ENCODE measurements at places on chromosomes 1 and 21.

GRCh38 chr1:211825980-211826379, 4.6 kb downstream of the LPGAT1 start:
- no peak for DNase-seq

GRCh38 chr21:45542667-45543370, 579 bp upstream of the SLC19A1 start:
- no peak for DNase-seq

DNA sequence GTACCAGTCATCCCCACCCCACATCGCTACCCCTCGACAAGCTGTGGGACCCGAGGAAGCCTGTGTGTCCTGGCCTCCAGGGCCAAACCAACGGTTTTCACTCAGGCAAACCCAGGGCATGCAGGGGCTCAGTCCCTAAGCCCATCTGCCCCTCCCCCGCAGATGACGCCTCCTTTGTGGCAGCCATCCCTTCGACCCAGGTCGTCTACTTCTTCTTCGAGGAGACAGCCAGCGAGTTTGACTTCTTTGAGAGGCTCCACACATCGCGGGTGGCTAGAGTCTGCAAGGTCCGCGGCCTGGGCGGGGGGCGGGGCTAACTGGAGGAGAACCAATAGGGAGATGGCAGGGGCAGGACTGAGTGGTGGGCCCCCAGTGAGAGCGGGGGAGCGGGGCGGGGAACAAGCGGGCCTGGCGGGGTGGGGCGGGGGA, 7.4 kb downstream of the SEMA4A start:
- DNase-seq = no peak

DNA sequence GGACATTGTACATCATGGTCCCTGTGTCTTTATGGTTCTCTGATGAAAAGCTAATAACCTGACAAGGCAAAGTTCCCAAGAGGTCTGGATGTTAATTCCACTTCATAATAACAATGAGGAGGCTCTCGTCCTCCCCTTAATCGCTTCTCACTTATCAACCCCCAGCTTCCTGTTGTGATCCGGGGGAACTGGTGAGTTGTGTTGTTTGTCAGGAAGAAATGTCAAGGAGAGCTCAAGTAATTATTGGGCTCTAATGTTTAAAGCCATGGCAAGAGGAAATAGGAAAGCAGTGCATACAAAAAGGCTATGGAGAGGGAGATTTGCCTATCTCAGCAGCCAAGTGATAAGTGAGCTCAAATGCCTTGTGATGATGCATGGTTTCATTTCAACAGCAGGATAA, 42.8 kb upstream of the RASAL2 start:
- DNase-seq = no peak

GRCh38 chr1:19066248-19066873, 109.9 kb upstream of the IFFO2 start:
- no peak for DNase-seq

GRCh38 chr21:37337831-37338230, 28.7 kb upstream of the DYRK1A start:
- no peak for DNase-seq

GRCh38 chr1:111961016-111961415, 28.5 kb downstream of the KCND3 start:
- no peak for DNase-seq

GRCh38 chr1:40183055-40183710, 22.0 kb downstream of the RLF start:
- no peak for DNase-seq

GRCh38 chr1:157364612-157365011, 187.7 kb downstream of the FCRL5 start:
- DNase-seq = no peak

DNA sequence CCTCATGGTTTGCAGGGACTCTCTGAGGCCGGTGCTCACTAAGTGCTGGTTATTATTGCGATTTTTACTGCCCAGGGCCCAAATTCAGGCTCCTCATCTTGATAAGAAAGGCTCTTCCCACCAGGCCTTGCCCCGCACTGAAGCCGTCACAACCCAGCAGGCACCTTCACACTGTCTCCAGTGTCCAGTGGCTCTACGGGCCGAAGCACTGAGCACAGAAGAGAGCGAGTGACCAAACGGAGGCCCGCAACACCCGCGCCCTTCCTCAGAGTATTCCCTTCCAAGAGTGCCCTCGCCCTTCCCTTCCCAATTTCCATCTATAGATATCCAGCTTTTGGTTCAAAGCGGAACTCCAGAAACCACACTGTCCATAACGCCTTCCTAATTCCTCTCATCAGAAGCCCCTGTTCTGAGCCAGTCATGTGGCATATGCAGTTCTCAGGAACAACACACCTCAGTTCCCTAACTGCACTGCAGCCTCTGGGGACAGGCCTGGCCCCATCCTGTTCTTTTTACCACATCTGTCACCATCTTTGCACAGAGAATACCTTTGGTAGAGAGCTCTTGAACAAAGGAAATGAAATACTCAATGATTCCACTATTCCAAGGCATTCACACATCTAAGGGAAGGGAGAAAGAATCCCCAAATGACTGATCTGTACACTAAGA, 15.1 kb downstream of the FALEC start:
- DNase-seq = no peak

GRCh38 chr1:20138961-20139550, at the start of gene PLA2G2F:
TSS of gene PLA2G2F (plus strand) at chr1:20139323. CDS start at chr1:20139428, 105 bp downstream.
- DNase-seq = no peak

DNA sequence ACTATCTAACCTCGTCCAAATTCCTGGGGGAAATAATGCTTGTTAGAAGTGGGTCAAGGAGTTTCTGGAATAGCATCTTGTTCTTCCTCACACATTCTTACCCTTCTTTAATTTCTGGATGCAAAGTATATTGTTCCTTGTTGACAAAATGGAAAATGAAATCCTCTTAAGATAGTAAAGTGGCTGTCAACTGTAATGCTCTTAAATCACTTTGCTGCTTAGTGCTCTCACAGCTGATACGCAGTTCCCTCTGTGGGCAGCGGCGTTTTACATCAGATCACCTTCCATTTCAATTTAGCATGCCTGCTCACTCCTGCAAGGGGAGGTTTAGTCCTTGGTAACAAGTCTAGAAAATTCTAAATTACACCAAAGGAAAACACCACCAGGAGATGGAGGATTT, 113.1 kb downstream of the DNM3 start:
- DNase-seq = no peak

- no peak for DNase-seq
Measured at GRCh38 chr1:207495801-207496792, at the start of gene CR1. TSS of gene CR1 (plus strand) at chr1:207496157. CDS start at chr1:207496268, 111 bp downstream.

- DNase-seq = no peak
Measured at GRCh38 chr1:26274801-26275425, 5.0 kb upstream of the SH3BGRL3 start.

- DNase-seq = no peak
Measured at GRCh38 chr1:35544976-35545375, 12.2 kb downstream of the KIAA0319L start.

GRCh38 chr1:202411422-202411821, 62.9 kb downstream of the PPP1R12B start:
- no peak for DNase-seq

DNA sequence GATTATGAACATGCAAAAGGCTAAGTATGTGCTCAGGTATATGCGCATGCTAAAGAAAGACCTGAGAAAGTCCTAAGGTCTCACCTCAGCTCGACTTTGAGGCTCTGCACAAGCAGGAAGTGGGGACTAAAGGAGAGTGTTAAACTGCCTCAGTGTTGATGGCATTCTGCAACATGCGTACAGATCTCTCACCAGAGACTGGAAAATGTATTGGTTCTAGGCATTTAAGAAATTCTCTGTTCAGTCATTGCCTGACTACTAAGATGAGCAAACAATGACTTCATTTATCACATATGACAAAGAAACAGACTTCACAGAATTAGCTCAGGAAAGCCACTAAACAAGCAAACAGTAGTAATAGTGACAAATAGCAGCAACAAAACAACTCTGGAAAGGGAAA, 90.8 kb downstream of the USH2A start:
- no peak for DNase-seq

- DNase-seq = no peak
Measured at GRCh38 chr1:91346824-91347223, 57.8 kb downstream of the HFM1 start.

- no peak for DNase-seq
Measured at GRCh38 chr1:227328405-227329019, 10.2 kb upstream of the CDC42BPA start.

DNA sequence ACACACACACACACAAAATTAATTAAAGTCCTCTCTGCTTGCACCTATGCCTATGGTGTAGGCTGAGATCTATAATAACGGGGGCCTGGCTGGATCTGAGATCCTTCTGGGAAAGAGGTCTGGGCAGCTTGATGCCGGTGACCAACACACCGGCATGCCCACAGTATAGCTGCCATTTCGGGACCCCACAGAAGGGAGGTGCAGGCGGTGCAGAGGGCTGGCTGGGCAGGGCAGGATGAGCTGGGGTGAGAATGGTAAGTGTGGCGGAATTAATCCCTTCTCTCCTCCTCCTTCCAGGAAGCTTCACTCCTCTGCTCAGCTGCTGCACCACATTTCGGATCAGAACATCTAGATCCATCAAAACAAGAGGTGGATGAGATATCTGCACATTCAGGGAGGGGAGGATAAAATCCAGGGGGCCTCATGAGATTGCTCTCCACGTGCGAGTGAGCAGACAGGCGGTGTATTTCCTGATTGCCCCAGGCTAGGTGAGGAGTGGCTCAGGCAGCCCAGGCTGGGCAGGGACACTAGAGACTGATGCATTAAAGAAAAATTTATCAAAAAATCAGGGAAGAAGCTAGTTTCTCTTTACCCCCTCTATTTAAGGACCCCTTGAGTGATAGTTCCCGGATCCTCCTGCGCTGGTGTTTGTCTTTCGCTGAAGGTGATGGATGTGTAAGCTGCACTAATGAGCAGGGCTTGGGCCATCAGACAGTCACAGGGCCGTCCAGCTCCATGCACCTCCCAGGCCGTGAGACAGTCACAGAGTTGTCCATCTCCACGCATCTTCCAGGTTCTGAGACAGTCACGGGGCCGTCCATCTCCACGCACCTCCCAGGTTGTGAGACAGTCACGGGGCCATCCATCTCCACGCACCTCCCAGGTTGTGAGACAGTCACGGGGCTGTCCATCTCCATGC, 449.9 kb downstream of the PTPRU start:
- no peak for DNase-seq

DNA sequence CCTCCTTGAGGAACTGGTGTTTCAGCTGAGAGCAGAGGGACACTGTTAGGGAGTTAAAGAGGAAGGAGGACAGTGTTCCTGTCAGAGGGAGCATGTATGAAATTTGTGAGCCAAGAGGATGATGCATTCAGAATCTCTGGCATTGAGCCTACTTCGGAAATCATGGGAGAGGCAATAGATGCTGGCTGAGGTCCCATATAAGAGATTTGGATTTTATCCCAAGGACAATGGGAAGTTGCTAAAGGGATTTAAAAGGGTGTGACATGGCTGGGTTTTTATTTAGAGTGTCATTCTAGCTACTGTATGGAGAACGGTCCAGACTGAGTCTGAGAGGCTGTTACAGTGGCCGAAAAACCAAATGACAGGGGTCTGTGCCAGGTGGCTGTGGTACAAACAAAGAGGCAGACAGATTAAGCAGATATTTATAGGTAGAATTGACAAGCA, 403.2 kb upstream of the B3GALT2 start:
- DNase-seq = no peak

DNA sequence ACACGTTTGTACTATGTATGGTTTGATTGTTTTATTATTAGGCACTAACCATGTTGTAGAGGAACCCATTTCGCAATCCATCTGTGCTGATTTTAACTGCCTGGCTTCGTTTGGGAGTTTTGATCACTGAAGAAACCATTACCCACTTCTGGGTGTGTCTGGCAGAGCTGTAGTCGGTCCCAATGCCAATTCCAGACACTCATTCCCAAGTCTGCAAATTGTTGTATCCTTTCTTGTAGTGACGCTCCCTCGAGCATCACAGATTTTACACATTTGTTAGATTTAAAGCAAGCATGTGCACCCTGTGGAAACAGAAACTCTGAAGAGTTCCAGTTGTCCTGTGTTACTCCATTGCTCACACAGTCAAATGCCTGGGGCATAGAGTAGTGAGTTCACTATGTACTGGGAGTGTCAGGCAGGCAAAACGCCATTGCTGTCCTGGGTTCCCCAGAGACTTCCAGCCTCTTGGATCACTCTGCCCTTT, 31.0 kb upstream of the EFCAB14 start:
- DNase-seq = no peak

DNA sequence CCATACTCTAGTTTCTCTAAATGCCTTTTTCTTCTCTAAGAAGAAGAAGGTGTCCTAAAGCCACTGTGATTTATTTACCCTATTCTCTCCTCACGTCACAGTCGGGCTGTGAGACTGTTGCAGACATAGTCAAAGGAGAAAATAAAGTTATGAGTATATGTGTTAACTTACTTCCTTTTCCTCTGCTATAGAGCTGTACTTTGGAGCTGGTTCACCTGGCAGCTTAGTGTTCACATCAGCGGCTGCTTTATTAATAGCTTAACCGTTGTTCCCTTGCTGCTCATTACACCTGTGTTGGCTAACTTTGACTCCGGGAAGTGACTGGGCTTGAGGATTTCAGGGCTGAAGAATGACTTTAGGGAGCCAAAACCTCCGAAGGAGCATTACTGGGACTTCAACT, 3.6 kb downstream of the PFKFB2 start:
- no peak for DNase-seq
